ENCODE measurements at places on chromosomes 13 and 19. TPM values are rescaled to one million over a fixed set of nuclear protein-coding genes. Genes with fewer than 3 reads are reported as not detected.

CNFN gene
- not detected for total RNA-seq

RGL3 gene
- 2.5 TPM for total RNA-seq

OR7A5 gene
- 0.15 TPM for total RNA-seq

LSM14A gene
- total RNA-seq, result 171 TPM

KIR2DL3 gene
- total RNA-seq, result not detected

UBE2M gene
- 33.4 TPM for total RNA-seq

MTUS2 gene
- 4.7 TPM for total RNA-seq

GJA3 gene
- 5.8 TPM for total RNA-seq

ERICH6B gene
- not detected for total RNA-seq

EMP3 gene
- 64.7 TPM for total RNA-seq

PTPRH gene
- not detected for total RNA-seq

RGCC gene
- 69.3 TPM for total RNA-seq

ZNF547 gene
- total RNA-seq, result 6.5 TPM

CRX gene
- total RNA-seq, result not detected

GRCh38 chr13:55893540-55893939 is 1247.2 kb upstream of the PRR20A start:
- DNase-seq, result no peak
- H3K4me1 ChIP-seq, result no peaks in the 10 kb centered on the region
- H3K4me3 ChIP-seq, result no peak overlapping the region
- no peak overlapping the region for H3K27ac ChIP-seq
- H3K27me3 ChIP-seq, result no peaks in the 10 kb centered on the region

DNA sequence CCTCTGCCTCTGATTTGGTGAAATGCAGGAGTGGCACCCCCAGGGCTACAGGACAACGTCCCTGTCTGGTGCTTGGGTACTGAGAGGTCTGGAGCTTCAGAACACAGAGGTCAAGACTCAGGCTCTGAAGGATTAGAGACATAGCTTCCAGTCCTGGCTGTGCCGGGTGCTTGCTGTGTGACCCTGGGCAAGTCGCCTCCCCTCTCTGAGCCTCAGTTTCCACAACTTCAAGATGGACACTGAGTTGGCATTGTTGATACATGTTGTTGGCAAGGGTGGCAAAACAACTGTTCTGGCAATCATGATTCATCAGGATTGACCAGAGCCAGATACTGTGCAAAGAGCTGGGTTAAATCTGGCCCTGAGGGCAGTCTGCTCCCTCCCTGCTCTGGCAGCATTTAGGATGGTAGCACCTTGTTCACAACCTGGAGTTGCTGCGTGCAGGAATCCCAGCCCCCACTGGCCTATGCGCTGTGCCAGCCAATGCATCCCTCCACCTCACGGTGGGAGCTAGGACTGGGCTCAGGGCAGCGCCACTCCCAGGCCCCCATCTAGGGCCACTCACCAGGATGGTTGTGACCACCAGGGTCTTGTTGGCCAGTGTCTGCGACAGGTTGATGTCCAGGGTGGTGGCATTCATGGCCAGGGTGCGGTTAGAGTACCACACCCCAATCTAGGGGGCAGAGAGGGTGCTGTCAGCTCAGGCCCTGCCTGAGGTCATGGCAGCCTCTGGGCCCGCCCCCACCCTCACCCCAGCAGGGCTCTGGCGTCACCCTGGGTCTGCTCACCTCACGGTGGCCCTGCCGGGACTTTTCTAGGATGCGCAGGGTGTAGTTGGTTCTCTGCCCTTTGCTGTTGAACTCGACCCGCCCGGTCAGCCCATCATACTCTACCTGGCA is 16.7 kb downstream of the GRIK5 start:
- H3K27me3 ChIP-seq, result no peaks in the 10 kb centered on the region
- no peak overlapping the region for H3K4me3 ChIP-seq
- no peak overlapping the region for H3K27ac ChIP-seq
- H3K4me1 ChIP-seq, result peaks cover 9% of the 10 kb centered on the region

DNA sequence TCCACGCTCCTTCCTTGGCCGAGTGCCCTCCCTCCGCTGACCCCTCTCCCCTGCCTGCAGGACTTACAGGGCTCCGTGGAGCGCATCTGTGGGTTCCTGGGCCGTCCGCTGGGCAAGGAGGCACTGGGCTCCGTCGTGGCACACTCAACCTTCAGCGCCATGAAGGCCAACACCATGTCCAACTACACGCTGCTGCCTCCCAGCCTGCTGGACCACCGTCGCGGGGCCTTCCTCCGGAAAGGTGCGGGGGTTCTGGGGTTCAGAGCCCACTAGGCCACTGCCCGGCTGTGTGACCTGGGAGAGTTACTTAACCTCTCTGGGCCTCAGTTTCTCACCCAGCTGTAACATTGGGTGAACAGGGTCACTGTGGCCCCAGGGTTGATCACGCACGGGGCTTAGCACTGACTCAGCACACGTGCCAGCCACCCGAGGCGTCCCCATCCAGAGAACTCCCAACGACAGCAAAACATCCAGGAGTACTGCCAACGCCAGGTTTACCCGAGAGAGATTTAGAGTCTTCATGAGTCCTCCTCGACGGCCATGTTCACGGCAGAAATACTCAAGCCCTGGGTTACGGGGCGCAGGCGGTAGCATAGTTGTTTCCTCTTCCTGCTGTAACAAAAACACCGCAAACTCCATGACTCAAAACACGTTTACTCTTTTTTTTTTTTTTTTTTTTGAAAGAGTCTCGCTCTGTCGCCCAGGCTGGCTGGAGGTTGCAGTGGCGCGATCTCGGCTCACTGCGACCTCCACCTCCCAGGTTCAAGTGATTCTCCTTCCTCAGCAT is 9.7 kb upstream of the SPACA4 start:
- no peaks in the 10 kb centered on the region for H3K27me3 ChIP-seq
- no peaks in the 10 kb centered on the region for H3K36me3 ChIP-seq
- no peak overlapping the region for H3K4me3 ChIP-seq
- H3K27ac ChIP-seq, result no peak overlapping the region

DNA sequence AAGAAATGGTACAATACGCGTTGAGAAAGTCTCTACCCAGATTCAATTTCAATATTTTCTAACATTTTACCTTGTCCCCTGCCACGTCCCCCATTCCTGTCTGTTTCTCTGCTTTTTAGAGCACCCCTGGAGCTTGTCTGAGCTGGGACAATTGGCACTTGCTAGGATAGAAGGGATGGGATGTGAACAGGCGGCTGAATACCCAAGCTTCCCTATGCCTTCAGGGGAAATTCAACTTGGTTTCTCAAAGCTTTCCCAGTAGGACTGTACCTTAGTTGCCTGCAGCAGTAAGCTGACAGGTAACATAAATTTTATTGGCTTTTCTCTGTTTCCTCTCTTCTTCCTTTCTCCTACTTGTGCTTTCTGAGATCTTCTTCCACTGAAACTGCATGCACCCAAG is 1663.3 kb downstream of the EFNB2 start:
- no peak for DNase-seq
- no peak overlapping the region for H3K27ac ChIP-seq
- H3K27me3 ChIP-seq, result no peaks in the 10 kb centered on the region
- no peak overlapping the region for H3K4me3 ChIP-seq
- H3K36me3 ChIP-seq, result no peaks in the 10 kb centered on the region

DNA sequence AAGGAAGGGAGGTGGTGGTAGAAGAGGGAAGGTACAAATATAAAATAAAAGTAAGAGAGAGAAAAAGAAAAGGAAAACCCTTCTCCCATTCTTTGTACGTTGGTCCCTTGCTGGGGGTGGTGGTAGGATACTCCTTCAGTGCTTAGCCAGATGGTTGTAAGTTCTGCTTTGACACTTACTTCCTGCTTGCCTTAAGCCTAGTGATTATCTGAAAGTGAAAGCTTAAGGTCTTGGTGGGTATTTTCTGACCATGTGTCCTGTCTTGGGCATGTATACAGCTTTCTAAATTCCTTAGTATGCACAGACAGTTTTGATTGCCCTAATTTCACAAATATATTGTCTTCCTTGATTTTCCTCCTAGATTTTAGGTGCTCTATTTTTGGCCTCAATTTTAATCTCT is 314.8 kb downstream of the PCDH17 start:
- DNase-seq, result no peak
- H3K4me1 ChIP-seq, result no peaks in the 10 kb centered on the region
- no peaks in the 10 kb centered on the region for H3K27me3 ChIP-seq
- H3K27ac ChIP-seq, result no peak overlapping the region
- H3K4me3 ChIP-seq, result no peak overlapping the region

- no peak overlapping the region for H3K27ac ChIP-seq
- H3K4me3 ChIP-seq, result no peak overlapping the region
Observed at GRCh38 chr13:55084630-55085029, 2056.0 kb downstream of the OLFM4 start.

- no peak overlapping the region for H3K4me3 ChIP-seq
- no peaks in the 10 kb centered on the region for H3K4me1 ChIP-seq
- H3K27ac ChIP-seq, result no peak overlapping the region
Observed at GRCh38 chr13:87872813-87873212, 201.6 kb downstream of the SLITRK5 start.

GRCh38 chr19:44588771-44589112 is 24.6 kb upstream of the IGSF23 start:
- DNase-seq, result no peak
- no peak overlapping the region for H3K27ac ChIP-seq
- H3K4me3 ChIP-seq, result no peak overlapping the region
- H3K4me1 ChIP-seq, result no peaks in the 10 kb centered on the region
- H3K27me3 ChIP-seq, result no peaks in the 10 kb centered on the region

DNA sequence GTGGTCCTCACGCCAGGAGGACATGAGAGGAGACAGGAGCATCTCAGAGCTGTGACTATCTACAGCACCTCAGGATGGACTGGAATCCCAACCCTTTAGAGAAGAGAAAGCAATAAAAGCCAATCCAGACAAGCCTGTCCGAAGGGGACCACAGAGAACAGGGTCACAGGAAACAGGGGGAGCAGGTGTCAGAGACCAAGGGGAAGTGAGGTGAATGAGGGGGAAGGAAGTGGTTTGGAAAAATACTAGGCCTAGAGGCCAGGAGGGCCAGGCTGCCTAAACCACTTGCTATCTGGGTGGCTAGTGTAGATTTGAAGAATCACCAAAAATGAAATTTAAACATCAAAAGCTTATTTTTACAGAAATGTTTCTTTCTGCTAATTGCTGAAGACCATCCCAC is 16.2 kb downstream of the TMTC4 start:
- no peak overlapping the region for H3K27ac ChIP-seq
- H3K36me3 ChIP-seq, result peaks cover 10% of the 10 kb centered on the region
- H3K4me1 ChIP-seq, result no peaks in the 10 kb centered on the region

- H3K4me3 ChIP-seq, result peak overlapping the region; percentile 45
- H3K27ac ChIP-seq, result peak overlapping the region; percentile 69
- peaks cover 47% of the 10 kb centered on the region for H3K4me1 ChIP-seq
- H3K27me3 ChIP-seq, result no peaks in the 10 kb centered on the region
- DNase-seq, result peak; percentile 71
Observed at GRCh38 chr19:19459707-19460251, 54.3 kb downstream of the GATAD2A start.

- H3K36me3 ChIP-seq, result no peaks in the 10 kb centered on the region
- H3K4me1 ChIP-seq, result no peaks in the 10 kb centered on the region
- DNase-seq, result no peak
- H3K27ac ChIP-seq, result no peak overlapping the region
- no peak overlapping the region for H3K4me3 ChIP-seq
Observed at GRCh38 chr13:110769097-110769496, 55.6 kb downstream of the ING1 start.

GRCh38 chr19:22286151-22286810 is at the start of gene ZNF729:
Gene ZNF729, plus strand, starts transcription at chr19:22286441. Its CDS starts 85 bp downstream, at chr19:22286526.
- DNase-seq, result no peak
- H3K4me3 ChIP-seq, result no peak within 1 kb of the TSS
- no peaks in the 10 kb centered on the region for H3K36me3 ChIP-seq
- H3K27ac ChIP-seq, result no peak within 1 kb of the TSS
- H3K4me1 ChIP-seq, result no peaks in the 10 kb centered on the region

DNA sequence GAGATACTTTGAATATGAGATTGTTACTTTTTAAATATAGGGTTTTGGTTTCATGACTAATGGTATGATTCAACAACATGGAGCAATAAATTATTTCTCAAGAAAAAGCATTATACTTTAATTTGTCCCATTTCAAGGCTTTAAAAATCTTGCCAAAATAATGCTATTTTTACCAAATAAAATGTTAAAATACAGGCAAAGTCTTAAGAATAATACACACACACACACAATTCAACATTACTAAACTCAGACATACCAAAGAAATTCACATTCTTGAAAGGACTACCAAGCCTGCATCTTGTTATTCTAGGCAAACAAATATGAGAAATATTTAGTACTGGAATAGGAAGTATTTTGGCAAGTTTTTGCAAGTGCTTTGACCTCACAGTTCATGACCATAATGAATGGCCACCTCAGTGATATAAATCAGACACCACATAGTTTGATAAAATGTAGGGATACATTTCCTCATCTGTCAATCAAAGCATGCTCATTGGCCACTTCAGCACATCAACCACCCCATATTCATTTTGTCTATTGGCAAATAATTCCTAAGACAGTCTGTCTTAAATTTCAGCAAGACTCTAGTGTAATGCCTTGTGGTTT is 107.2 kb downstream of the NALCN start:
- no peaks in the 10 kb centered on the region for H3K36me3 ChIP-seq
- no peaks in the 10 kb centered on the region for H3K27me3 ChIP-seq
- DNase-seq, result no peak
- no peak overlapping the region for H3K27ac ChIP-seq
- no peak overlapping the region for H3K4me3 ChIP-seq

- peak; percentile 85 for DNase-seq
- H3K4me3 ChIP-seq, result no peak overlapping the region
- H3K4me1 ChIP-seq, result peaks cover 6% of the 10 kb centered on the region
- H3K27me3 ChIP-seq, result no peaks in the 10 kb centered on the region
Observed at GRCh38 chr19:48403606-48404005, 10.1 kb downstream of the GRIN2D start.

- peaks cover 8% of the 10 kb centered on the region for H3K4me1 ChIP-seq
- no peak overlapping the region for H3K27ac ChIP-seq
Observed at GRCh38 chr13:113947311-113948033, 26.4 kb downstream of the C13orf46 start.

GRCh38 chr13:99323488-99323887 is 16.3 kb upstream of the GPR183 start:
- H3K27me3 ChIP-seq, result no peaks in the 10 kb centered on the region
- no peak for DNase-seq
- H3K4me3 ChIP-seq, result no peak overlapping the region
- no peak overlapping the region for H3K27ac ChIP-seq

DNA sequence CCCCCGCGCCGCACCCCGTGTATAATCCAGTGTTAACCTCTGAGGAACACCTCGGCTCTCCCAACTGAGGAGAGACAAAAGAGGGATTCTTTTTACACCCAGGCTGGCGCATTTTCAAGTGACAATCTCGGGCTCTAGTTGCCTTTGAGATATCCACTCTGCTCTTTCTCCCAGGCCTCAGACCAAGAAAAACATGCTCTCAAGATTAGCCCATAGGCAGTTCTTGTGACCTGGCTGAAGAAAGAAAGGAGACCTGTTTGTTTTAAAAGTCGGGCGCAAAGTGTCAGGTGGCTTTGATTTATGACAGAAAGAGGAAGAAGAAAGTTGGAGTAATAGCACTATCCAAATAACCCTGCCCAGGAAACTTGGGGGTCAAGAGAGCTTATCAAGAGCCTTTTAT is 27.3 kb downstream of the SHISA2 start:
- H3K36me3 ChIP-seq, result no peaks in the 10 kb centered on the region
- H3K27me3 ChIP-seq, result no peaks in the 10 kb centered on the region
- no peak overlapping the region for H3K27ac ChIP-seq
- no peaks in the 10 kb centered on the region for H3K4me1 ChIP-seq
- no peak for DNase-seq
